ENCODE measurements at places on chromosomes 7 and 10.
A peak's percentile ranks its signal among the peaks of the same experiment; 100 is the strongest.

GRCh38 chr7:102251531-102252365, 34.9 kb upstream of the SH2B2 start:
- DNase-seq, result no peak

DNA sequence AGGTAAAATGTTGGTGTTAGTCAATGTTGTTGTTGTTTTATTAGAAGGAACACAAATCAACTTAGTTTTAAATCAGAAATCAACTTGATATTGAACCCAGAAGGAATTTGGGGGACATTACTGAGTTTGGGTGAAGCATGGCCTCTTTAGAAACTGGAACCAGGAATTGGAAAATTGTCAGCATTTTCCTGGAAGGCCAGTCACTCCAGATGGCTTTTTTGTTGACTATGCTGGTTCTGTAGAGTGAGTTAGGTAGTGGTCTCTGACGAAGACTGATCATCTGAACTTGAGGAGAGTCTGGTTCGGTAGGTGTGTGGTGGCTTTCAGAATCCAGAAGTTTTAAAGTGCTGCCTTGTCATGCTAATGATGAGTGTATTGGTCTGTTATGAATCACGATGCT, 111.5 kb downstream of the BMPER start:
- no peak for DNase-seq

DNA sequence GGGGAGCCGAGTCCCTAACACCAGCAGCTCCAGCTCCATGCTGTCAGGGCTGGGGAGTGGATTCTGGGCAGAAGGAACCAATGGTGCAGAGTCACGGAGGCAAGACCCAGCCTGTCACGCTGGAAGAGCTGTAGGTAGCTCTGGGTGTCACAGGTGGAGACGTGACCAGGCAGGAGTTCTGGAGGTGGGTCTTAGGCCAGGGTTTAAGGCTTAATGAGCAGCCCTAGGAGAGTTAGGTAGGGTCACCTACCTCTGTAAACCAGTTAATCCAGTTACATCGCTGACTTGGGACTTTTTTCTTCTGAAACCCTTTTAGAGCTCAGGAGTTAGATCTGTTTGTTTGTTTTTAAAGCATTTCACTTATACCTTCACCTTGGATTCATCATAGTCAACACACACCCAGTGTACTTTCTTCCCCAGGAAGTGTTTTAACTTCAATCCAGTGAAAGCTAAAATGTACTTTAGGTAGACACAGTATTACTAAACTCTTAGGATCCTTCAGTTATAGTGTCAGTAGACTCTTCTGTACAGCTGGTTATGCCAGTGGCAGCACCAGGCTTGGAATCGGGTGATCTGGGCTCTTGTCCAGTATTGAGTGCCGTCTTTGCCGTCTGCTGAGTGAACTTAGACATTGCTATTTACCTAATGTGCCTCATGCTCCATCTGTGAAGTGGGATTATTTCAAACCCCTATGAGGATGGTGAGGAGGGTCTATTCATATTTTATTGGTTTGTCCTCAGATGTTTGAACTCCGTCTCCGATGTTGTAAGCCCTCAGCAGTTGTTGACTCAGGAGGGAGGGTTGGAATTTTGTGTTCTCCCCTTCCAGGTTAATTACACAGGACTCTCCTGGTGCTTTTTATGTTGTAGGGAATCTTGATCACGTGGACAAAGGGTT, 31.0 kb downstream of the TACR2 start:
- DNase-seq, result no peak

DNA sequence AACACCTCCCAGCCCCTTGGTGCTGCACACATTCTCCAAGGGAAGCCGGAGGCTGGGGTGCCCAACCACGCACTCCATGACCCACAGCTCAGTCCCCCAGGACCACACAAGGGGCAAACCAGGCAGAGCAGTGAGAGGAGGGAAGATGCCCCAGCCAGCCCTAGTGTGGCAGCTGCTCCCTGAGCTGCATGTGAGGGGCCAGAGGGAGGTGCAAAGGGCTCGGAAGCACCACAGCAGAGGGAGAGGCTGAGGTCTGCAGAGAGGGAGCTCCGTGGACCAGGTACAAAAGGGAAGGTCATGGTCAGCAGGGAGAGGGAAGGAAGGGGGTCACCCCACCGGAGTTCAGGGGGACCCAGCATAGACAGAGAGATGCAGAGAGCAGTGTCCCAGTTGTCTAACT, 1.5 kb upstream of the CALML5 start:
- DNase-seq, result no peak

- DNase-seq, result no peak
Observed at GRCh38 chr10:78413076-78414055, 379.7 kb downstream of the RPS24 start.

DNA sequence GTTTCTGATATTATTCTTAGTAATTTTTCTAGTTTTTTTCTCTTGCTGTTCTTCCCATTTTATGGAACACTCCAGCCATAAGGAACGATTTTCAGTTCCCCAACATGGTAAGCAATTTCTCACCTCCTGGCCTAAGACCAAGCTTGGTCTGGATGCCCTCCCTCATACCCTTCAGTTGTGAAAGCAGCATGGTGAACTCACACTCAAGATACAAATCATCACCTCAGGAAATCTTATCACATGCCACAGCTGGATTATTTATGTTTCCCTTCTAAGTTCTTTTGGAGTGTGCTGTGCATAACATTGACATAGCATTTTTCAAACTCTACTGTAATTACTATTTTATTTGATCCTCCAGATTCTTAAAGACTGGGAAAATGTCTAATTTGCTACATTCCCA, 216.6 kb downstream of the AGMO start:
- DNase-seq, result no peak

DNA sequence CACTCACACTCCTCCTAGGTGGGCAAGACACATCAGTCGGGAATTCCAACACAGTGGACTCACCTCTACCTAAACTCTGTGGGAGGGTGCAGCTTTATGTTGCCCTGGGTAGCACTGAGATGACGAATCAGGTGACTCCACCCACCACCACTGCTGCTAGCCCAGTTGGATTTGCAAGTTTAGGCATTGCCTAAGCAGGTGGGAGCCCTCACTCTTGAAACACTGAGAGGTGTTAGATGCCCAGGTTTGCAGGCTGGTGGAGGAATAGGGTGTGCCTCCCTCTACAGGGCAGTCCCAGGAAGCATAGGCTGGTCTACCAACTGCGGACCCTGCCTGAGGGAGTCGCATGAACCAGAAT, 708.9 kb downstream of the POM121L12 start:
- DNase-seq, result no peak

DNA sequence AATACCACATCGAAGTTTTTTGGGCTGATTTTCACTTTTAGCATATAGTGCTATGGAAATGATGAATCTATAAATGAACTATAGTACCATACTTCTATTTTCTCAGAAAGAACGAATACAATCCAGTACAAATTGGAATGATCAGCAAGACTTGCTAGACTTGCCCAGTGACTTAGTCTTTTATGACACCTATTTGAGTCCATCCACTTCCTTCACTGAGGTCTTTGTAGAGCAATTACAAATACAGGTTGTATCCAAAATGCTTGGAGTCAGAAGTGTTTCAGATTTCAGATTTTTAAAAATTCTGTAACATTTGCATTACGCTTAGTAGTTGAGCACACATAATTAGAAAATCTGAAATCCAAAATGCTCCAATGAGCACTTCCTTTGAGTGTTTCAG, 104.3 kb downstream of the NRBF2 start:
- no peak for DNase-seq

DNA sequence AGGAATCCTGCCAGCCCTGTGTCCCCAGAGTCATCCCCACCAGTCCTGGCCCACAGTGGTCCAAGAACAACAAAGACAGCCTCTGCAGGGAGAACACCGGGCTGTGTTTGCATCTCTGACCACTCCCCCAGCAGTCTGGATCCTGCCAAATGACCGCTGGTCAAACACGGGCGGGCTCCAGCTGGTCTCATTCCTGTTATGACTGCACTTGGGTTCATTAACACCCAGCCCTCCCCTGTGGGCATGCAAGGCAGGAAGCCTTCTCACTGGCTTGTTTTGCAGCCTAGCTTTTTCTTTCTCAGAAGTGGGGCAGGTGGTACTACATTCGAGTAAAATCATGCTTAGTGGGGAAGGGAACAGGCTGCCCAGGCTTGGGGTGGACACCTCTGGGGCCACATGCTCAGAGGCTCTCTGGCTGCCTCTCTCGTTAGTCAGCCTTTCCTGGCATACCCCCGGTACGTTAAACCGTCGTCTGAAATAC, 190.0 kb downstream of the PLXNA4 start:
- peak; percentile 68 for DNase-seq

DNA sequence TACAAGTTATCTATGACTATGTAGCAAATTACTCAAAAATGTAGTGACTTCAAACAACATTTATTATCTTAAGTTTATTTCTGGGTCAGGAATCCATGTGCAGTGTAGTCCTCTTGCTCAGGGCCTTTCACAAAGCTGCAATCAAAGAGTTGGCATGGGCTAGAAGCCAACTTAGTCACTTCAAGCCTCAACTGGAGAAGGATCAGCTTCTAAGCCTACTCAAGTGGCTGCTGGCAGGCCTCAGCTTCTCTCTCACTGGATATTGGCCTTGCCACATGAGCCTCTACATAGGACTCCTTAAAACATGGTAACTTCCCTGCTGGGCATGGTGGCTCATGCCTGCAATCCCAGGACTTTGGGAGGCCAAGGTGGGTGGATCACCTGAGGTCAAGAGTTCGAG, 5.0 kb upstream of the NFE2L3 start:
- DNase-seq, result no peak
